ENCODE measurements at places on chromosomes 6 and 20.

- no peak for DNase-seq
Observed at GRCh38 chr20:55953201-55953600, 52.1 kb downstream of the CBLN4 start.

DNA sequence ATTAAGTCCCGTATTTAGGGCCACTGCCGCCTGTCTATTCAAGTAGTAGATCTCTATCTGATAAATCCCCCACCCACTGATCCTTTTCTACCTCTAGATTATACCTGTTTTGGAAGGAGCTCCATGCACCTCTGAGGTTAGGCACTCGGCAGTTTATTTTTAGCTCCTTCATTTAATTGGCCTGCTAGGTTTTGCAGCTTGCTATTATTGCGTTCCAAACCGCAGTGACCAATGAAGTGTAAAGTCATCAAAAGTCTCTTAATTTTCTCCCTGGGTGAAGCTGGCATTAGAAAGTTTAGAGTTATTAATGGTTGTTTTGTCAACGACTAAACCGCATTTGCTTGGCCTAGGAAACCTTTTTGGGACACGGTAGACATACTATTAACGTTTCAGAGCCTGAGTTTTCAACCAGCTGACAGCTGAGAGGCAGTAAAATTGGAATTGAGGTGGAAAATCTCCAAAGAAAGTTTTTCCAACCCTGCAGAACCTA, 60.0 kb downstream of the RFPL4B start:
- DNase-seq: no peak

GRCh38 chr20:43736588-43737158, 9.9 kb upstream of the GTSF1L start:
- DNase-seq: no peak

- no peak for DNase-seq
Observed at GRCh38 chr6:63963769-63964315, 328.2 kb downstream of the PHF3 start.

GRCh38 chr6:152124429-152125074, 317.1 kb downstream of the ESR1 start:
- DNase-seq: no peak

DNA sequence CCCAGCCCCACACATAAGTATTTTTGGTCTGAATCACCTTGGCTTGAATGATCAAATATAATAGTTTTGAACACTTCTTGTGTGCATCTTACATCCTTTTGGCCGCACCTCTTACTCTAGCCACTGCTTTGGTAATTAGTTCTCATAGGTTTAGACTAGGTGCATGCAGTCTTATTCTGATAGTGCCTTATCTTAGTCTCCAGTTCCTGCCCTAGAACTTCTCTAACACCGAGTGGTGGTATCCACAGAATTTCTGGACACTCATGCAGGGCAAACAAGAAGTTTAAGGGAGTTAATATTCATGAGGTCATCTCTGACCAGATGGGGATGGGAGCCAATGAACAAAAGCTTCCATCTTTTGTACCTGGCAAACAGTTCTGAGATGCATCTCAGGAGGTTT, 77.5 kb upstream of the AKIRIN2 start:
- DNase-seq: no peak

DNA sequence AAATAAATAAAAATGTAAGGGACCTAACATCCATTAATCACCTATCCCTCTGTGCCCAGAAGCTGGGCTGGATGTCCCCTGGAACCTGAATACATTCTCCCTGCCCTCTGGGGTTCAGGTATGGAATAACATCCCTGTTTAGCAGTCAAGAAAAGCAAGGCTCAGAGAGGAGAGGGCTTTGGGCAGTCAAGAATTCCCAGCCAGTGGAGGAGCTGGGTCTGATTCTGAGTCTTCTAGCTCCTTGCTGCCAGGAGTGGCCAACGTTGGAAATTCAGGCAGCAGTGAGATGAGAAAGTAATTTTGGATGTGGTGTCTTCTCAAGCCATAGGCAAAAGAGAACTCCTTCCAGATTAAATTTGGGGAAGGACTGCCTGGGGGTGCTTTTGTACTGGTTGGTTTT, 42.6 kb upstream of the ZNFX1 start:
- peak; percentile 16 for DNase-seq

GRCh38 chr20:63431944-63432343, 40.5 kb downstream of the KCNQ2 start:
- DNase-seq: no peak

- DNase-seq: no peak
Observed at GRCh38 chr6:85669735-85670194, 27.1 kb upstream of the SYNCRIP start.

DNA sequence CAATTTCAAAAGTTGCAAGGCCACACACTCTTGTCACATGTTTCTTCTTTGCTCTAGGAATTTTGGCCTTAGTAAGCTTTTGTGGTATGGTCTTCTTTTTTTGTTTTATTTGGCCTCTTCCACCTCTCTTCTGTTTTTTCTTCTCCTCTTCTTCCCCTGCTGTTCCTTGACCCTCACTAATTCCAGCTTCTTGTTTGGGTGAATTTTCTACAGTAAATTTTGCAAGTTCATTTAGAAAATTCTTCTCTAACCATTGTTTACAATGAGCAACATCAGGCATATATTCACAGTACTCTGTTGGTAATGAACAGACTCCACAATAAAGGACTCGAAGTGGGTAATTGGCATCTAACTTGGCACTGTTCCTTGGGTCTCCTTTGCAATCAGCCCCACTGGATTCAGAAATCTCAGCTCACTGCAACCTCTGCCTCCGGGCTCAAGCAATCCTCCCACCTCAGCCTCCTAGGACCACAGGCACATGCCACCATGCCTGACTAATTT, 5.0 kb downstream of the ASIP start:
- no peak for DNase-seq

- no peak for DNase-seq
Observed at GRCh38 chr20:57470212-57470522, 54.8 kb downstream of the CTCFL start.

- DNase-seq: no peak
Observed at GRCh38 chr20:44646023-44646640, 5.4 kb downstream of the ADA start.

DNA sequence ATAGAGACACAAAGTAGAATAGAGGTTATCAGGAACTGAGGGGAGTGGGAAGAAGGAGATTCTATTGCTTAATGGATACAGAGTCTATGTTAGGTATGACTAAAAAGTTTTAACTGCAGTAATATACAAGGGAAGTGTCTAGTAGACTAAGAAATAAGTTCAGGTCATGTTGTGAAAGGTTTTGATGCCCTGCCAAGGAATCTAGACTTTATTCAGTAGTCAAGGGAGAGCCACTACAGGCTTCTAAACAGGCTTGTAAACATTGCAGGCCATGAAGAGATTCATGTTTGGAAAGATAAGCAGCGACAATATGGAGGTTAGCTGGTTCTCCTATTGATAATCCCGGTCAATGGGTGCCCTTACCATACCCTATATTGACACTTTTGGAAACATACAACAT, 352.8 kb upstream of the SOX4 start:
- no peak for DNase-seq

- DNase-seq: no peak
Observed at GRCh38 chr6:34664256-34664971, 32.2 kb downstream of the ILRUN start.

DNA sequence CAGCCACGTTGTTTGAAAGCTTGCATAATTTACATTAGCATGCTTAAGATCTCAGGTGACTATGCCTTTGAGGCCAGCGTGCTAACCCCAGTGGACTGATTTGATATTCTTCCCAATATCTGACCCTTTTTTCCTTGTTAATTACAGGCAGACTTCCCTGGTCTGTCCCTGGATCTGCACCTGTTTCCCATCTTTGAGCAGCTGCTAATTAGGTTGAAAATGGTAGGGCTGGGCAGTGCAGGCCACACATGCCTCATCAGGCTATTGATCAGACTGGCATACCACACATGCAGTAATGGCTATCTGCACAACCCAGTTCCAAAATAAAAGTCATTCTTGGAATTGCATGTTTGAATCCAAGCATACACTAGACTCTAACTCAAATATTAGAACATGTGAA, 164.3 kb upstream of the TFAP2D start:
- DNase-seq: no peak

DNA sequence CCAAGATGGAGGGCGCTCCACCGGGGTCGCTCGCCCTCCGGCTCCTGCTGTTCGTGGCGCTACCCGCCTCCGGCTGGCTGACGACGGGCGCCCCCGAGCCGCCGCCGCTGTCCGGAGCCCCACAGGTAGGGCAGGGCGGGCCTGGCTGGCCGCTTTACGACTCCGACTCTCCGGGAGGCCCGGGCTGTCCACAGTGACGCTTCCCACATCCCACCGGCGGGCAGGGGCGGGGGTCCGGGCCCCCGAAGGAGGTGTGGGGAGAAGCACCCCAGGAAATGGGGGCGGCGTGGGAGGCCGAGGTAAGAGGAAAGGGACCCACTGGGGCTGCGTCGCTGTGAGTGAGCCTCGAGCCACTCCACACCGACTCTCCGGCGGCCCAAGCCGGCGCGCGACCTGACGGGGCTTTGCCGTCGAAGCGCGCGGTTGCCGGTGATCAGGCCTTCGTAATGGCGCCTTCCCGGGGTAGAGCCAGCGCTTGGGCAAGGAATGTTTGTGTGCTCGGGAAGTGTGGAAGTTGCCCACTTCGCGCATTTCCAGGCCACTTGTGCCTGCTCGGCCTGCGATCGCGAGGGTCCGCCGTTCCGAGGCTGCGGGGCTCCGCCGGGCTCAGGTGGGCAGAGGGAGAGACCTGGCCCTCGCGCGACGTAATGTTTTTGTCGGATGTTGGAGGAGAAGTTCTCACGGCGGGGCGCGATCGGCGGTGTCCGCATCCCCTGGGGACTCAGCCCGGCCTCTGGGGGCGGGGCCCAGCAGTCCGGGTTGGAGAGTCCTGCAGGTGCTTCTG, 427 bp downstream of the GINM1 start:
- DNase-seq: no peak

GRCh38 chr6:25414168-25414567, 135.0 kb downstream of the CARMIL1 start:
- DNase-seq: no peak

DNA sequence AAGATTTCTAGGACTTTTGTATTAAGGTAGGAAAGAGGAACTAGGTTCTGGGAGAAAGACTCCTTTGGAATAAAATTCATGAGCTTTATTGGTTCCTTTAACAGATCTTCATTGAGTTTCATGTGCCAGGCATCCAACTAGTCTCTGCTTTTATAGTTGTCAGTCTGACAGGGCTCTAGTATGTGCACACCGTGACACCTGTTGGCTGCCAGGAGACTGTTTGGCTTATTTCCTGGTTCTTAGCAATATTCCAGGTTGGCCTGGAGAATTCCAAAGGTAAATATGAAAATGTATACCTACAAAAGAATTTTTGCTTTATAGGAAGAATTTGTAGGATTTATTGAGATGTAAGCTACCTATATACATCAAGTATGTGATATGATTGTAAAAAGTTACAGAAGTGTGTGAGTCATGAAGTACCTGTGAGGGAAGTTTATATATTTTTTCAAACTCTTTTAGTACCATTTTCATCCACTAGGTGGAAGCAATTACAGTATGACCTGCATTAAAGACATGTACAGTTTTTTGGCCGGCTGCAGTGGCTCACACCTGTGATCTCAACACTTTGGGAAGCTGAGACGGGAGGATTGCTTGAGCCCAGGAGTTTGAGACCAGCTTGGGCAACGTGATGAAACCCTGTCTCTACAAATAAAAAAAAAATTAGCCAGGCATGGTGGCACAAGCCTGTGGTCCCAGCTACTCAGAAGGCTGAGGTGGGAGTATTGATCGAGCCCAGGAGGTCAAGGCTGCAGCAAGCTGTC, 35.2 kb downstream of the NDUFAF5 start:
- peak; percentile 59 for DNase-seq

GRCh38 chr20:16036331-16036730, 536.9 kb downstream of the KIF16B start:
- no peak for DNase-seq

- DNase-seq: no peak
Observed at GRCh38 chr6:13165502-13166172, 162.7 kb downstream of the TBC1D7 start.

DNA sequence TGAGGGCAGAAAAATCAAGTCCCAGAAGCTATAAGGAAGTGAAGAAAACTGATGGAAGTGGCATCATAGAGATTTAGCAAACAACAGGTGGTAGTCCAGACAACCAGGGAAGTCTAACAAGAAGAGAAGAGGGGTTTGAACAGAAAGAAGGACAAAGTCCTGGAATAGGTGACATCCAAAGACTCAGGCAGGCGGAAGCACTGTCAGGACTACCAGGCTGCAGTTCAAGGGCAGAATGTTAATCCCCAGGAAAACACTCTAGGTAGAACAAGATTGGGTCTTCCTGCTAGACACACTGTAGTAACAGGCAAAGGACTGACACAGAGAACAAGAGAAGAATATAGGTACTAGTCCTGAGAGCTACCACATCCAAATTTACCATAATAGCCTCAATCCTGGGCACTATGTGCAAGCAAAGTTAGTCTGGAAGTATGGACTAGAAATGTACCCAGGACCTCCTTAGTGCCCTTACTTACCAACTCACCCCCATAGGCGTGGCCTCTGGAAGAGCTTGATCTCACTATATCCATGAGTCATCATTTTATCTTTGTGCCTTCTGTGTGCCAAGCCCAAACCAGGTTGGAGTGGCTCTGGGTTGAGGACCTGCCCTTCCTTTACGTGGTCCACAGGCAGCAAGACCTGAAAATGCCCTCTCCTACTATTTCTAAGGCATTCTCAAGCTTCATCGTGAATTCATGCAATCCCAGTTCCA, 2.2 kb upstream of the EPB41L2 start:
- DNase-seq: no peak

- no peak for DNase-seq
Observed at GRCh38 chr20:18973529-18974173, 160.1 kb downstream of the SCP2D1 start.

DNA sequence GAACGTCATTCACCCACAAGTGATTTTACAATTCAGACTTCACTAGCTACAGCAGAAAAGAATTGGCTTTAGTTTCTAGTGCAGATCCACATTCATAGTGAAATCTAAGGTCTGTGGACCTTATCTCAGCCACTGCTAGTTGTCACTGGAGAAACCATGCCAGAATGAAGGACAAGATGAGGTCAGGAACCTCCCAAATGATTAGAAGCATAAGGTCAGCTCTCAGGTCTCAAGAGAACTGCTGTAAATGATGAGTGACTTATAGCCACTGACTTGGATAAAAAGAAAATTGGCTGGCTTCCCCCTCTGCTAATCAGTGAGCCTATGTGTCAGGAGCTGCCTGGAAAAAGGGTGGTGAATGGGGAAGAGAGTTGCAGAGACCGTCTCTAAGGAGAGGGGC, 265.3 kb upstream of the BMP2 start:
- no peak for DNase-seq

- no peak for DNase-seq
Observed at GRCh38 chr6:79833264-79833963, 113.9 kb downstream of the ELOVL4 start.

DNA sequence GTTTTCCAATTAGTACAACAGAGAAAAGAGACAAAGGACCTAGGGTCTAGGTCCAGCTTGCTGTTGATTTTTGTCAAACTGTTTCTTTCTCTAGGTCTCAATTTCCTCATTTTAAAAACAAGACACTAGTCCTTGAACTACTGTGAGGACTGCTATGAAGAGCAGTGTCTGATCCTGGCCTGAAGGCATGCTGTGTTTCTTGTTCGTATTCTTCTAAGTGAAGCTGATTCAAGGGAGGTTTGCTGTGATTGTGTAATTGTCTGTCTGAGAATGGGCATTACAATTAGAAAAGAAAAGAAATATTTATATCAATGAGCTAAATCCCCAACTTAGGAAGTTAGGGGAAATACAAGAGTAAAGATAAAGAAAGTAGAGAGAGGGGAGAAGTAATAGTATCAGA, 228.2 kb upstream of the SUPT3H start:
- DNase-seq: no peak

Measured in NCI-H1930 (cell line).